Activated naive CD4-positive, alpha-beta T cell treated with anti-CD3 and anti-CD28 coated beads, Interleukin-2, amount 50 U/mL, for 72 hours (primary cell): ENCODE measurements at places on chromosomes 16 and 17. TPM values are rescaled to one million over a fixed set of nuclear protein-coding genes. Genes with fewer than 3 reads are reported as not detected.

DNA sequence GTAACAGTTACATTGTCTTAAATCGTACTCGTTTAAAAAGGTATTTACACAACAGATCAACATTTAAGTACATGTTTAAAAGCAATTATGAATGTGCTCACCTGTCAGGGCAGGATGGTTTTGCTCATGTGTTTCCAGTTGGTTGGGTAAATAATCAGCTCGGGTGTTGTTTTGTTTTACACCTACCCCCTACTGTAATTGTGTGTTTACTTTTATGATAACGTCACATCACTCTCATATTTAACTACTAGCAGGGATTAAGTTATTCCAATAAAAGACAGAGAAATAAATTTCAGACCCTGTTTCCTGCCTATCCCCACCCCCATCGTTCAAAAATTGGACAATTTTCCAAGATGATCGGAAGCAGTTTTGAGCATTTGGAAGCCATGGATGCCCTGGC, 390.2 kb downstream of the SEC14L1 start:
- no peak for DNase-seq

DNA sequence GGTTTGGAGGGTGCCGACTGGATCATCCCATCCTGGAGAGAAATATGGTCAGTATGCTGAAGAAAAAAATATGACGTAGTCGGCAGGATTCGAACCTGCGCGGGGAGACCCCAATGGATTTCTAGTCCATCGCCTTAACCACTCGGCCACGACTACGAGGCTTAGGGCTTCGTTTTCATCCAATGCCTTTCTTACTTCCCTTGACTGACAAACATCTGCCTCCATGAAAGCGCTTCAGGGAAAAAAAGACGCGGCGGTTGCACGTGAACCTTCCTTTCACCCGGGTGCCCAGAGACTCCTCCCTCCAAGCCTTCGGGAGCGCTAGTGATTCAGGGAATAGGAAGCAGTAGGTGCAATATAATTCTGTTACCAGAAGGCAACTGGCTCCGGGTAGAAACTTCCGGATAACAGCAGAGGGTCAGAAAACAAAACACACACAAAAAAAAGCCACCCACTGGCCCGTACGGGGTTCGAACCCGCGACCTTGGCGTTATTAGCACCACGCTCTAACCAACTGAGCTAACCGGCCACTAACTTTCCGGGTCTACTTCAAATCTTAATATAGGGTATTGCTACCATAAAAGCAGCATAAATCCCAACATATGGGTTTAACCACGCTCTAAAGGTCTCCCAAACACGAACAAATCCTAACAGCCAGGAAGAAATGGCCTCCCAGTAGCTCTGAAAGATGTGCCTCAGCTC, 16.3 kb upstream of the AURKB start:
- peak; percentile 69 for DNase-seq

CDYL2 gene
- total RNA-seq = 42.4 TPM

GRCh38 chr17:72381597-72382397, 261.0 kb downstream of the SOX9 start:
- no peak for DNase-seq

GRCh38 chr17:67615736-67616135, 102.0 kb upstream of the NOL11 start:
- no peak for DNase-seq

LGALS9C gene
- not detected for total RNA-seq

GRCh38 chr16:24007934-24008333, 172.2 kb downstream of the PRKCB start:
- DNase-seq = no peak

KRT34 gene
- not detected for total RNA-seq

- DNase-seq = peak; percentile 26
Observed at GRCh38 chr16:46961373-46962353, 11.8 kb downstream of the DNAJA2 start.

DNA sequence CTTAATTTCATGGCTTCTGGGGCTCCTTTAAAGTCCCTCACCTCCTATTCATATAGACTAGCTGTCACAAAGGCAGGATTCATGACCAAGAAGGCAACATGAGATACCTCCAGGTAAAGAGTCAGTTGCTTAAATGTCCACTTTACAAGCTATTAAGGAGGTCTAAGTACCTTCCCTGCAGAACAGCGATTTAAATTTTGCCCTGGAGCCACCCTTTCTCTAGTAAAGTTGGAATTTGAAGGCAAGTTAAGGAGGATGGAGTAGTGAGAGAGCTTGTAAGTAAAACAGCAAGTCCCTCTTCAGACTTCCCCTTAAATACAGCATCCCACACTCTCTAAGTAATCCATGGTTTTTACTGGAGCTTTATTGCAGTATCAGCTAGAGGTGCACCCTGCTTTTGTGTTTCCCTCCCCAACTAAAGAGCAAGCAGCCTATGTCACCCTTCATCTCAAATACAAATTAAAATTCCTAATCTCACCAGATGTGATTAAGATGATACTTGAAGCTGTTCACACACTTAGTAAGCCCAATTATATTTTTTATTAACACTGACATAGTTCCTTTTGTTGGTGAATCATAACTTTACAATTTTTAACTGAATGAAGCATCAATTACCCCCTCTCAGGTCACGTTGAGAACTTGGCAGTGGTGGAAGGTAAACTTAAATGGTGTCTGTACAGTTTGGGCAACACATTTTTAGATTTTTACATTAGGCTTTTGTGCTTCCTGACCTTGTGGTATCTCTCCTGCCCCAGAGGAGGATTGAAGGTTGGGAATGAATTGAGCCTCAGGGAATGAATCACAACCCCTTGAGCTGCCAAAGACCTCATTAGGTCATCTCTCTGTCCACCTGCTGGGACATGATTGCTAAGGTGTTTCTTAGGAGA, 108.9 kb downstream of the TANGO6 start:
- no peak for DNase-seq

DNA sequence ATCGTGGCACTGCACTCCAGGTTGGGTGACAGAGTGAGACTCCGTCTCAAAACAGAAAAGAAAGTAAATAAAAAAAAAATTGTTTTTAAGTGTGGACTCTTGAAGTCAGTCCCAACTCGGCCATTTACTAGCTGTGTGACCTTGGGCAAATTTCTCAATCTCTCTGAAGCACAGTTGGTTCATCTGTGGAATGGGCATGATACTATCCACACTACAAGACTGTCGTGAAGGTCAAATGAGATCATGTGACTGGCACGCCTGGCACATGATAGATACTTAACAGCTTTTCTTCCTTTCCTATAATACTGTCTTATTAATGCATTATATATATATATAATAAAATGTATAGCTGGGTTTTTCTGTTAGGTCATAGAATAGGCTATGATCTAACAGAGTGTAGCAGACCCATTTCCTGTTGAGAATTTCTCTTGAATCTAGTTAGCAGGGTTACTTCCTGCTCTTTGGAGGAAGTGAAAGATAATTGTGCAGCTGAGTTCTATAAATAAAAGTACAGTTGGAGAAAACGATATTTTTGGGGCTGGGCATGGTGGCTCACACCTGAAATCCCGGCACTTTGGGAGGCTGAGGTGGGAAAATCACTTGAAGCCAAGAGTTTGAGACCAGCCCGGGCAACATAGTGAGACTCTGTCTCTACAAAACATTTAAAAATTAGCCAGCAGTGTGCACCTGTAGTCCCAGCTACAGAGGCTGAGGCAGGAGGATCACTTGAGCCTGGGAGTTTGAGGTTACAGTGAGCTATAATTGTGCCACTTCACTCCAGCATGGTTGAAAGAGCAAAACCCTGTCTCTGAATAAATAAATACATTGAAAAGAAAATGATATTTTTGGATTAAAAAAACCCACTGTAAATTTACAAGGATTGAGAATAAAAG, 7.3 kb downstream of the MILR1 start:
- DNase-seq = no peak

GRCh38 chr17:43917348-43918025, 10.2 kb upstream of the MPP2 start:
- peak; percentile 64 for DNase-seq

- DNase-seq = no peak
Observed at GRCh38 chr17:4859816-4860625, 26.9 kb downstream of the MINK1 start.

DNA sequence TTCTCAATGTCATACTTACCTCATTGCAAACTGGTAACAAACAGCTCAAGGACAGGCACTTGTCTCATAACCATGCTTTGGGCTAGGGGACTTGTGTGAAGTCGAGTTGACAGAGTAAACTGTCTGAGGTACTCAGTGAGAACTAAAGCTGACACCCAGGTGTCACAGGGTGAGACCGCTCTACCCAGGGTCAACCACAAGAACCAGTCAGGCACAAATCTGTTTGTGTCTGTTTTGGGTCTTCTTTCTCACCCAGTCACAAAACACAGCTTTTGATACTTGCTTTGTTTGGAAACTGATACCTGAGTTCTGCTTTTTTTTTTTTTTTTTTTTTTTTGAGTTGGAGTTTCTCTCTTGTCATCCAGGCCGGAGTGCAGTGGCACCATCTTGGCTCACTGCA, 161.1 kb downstream of the STX8 start:
- no peak for DNase-seq

GNG13 gene
- not detected for total RNA-seq

DNA sequence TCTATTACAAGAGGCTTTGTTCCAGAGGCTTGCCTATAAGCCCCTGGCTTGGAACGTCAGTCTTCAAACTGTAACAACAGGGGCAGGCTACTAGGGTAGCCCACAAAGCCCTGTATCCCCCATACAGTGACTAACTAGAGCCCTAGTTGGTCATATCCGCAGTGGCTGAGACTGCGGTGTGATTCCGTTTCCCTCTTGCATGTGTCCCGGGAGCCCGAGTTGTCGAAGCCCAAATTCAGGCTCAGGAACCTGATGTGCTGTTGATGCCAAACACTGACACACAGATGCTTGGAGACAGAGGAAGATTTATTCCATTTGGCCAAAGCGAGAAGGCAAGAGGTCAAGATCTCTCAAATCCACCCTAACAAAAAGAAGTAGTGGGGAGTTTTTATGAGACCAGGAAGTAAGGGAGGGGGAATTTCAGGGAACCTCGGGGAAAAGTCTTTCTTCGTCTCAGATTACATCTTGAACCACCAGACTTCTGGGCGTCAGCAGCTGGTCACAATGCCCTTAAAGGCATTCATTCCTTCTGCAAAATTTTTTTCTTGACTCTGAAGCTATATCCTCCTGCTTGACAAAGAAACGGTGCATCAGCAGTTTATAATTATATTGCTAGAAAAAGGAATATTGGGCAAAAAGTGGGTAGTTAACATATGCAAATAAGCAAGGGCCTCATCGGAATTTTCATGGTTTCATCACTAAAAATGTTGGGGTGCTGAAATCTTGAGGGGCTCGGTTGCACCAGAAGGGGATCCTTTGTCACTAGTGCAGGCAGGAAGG, 879 bp downstream of the SLFN5 start:
- peak; percentile 64 for DNase-seq

- DNase-seq = no peak
Observed at GRCh38 chr16:29802416-29802935, 3.9 kb upstream of the MAZ start.

GRCh38 chr17:70034158-70034557, 40.9 kb upstream of the KCNJ16 start:
- no peak for DNase-seq

CCL23 gene
- total RNA-seq = not detected

CCL17 gene
- not detected for total RNA-seq

FZD2 gene
- total RNA-seq = not detected

EMP2 gene
- total RNA-seq = not detected

TCF25 gene
- 235 TPM for total RNA-seq

DNA sequence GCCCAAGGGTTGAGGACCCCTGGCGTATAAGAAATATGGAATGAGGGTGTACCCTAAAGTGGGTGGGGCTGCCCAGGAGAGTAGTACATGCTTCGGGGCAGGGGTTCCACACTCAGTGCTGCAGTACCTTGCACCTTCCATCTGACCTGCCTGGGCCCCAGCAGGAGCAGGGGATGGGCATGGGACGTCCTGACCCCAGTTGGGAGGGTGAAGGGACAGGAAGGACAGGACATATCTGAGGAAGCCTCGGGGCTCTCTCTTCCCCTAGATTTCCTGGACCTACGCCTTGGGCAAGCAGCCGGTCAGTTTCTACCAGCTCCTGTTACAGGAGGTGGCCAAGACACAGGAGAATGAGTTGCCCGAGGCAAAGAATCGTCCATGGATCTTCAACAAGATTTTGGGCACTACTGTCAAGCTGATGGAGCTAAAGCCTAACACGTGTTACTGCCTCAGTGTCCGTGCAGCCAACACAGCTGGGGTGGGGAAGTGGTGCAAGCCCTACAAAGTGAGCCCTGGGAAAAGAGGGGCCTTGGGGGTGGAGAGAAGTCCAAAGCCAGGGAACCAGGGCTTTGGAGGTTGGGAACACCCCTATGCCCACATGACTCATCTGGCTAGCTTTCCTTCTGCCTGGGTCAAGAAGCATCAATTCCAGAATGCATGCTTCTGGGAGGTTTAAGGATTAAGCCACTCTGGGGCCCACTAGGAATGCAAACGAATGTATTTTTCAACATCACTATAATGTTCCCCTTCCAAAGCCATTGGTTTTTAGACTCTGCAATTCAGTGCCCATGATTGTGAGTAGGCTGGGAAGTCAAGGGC, 7.9 kb downstream of the FNDC8 start:
- DNase-seq = no peak

DNA sequence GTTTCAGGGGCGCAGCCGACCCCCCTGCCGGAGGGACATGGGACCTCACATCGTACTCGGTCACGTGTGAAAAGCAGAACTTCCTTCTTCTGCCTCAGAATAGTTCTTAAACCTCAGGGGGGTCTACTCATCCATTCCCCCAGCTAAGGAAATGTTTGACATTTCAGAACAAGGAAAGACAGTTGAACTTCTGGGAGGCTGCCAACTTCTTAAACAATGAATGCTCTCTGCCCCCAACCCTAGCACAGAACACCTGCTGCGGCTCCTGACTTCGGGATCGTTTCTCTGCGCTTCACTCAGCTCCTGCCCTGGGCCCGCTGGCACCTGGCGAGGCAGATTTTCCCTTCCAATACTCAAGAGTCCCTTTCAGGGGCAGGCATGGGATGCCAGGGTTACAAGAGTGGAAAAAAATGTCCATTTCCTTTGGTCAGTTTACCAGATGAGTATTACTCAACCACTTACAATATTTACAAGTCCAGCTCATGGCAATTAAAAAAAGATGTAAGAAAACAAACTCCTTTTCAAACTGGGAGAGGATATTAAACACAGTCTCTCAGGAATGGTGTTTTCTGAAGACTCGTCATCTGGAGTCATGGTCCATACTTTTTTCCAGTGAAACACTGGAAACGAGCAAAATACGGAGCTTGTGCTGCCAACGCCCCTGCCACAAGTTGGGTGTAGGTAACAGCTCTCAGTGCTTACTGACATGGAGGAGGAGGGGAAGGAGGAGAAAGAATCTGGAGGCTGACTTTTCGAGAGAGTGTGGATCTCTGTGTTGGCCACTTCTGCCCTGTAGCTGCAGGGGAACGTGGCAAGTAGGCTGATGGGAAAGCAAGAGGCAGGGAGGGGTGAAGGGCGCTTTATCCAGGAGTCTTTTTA, 235.7 kb downstream of the NTN1 start:
- DNase-seq = no peak

SEPTIN1 gene
- total RNA-seq = 161 TPM
